ENCODE measurements at places on chromosomes 7 and 10.

DNA sequence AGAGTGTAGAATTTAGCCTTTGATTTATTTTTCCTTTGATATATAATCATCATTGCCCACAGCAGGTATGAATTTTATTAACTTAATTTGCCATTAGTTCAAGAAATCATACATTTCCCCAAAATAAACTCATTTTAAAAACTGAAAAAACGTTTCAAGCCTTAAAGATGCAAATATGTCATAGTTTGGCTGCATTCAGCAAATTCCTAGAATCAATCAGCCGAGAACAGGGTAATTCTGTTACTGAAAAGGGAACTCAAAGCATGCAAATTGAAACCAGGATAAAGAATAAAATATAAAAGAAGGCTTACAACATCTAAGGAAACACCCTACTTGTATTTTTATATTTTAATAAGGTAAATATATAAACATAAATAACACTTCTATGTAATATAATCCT is 233.8 kb upstream of the PRKCQ start:
- peak; percentile 15 for DNase-seq

GRCh38 chr7:12518920-12519681 is 51.4 kb upstream of the SCIN start:
- no peak for DNase-seq

- DNase-seq, result no peak
Measured at GRCh38 chr7:70676243-70676642, 455.7 kb upstream of the GALNT17 start.

DNA sequence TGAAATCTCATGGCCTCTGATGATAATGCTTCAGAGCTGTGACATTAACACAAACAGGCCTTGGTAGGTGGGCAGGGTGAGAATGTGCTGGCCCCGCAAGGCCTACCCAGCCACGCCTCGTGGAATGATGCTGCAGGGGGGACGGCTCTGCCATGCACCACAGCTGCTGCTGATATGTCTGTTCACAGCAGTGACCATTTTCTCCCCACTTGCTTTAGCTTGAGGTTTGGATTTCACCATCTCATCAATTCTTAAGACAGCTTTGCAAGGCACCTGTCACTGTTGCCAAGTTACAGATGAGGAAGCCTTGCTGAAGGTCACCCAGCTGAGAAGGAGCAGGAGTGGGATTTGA is 128.3 kb downstream of the PTPN20 start:
- no peak for DNase-seq

GRCh38 chr7:137636376-137636775 is 210.4 kb downstream of the DGKI start:
- DNase-seq, result no peak

DNA sequence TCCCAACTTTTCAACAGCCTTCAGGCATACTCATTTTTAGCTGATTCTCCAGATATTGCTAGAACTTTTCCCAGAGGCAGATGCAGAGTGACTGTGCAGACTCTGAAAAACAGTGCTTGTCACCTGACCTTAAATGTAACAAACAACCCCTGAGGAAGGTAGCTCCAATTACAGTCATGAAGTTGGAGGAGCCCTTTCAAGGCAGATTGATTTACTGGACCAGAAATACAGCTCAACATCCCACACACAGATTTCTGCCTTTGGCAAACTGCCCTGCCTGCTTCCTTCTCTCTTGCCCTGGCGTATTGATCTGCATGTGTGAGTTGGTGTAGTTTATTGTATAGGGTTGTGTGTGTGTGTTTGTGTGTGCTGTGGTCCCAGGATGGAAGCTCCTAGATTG is 38.5 kb downstream of the PYROXD2 start:
- peak; percentile 32 for DNase-seq

- DNase-seq, result no peak
Measured at GRCh38 chr7:35596061-35596460, 98.9 kb downstream of the HERPUD2 start.

DNA sequence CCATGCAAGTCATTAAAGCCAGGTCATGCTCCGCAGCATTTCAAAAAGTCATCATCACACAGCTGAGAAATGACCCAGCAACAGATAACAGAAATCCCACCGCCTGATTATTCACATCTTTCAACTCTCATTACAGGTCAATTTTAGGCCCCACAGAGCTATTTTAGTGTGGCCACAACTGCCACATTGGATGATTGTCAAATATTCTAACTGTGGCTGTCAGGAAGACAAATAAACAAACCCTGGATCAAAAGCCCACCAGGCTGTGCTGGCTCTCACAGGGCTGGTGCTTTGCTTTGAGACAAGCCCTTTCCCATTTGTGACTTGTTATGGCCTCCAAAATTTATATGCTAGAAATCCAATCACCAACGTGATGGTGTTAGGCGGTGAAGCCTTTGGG is 117.6 kb upstream of the CDC14C start:
- peak; percentile 90 for DNase-seq

DNA sequence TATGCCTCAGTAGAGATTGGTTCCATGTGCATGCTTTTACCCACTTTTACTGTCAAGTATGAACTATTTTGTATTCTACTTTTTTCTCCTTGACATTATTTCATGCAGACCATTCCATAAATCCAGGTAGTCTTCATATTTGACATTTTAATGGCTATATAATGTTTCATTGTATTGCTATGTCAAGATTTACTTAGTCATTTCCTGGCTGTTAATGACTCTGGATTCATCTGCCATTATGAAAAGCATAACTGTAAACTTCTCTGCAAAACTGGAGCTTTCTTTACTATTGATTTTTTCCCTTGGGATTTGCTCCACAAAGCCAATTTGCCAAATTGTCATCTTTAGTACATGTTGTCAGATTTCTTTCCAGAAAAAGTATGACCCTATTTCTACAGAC is 6.8 kb upstream of the MSRB2 start:
- DNase-seq, result no peak

- peak; percentile 8 for DNase-seq
Measured at GRCh38 chr10:63390521-63390920, 75.3 kb downstream of the JMJD1C start.

- no peak for DNase-seq
Measured at GRCh38 chr7:115932880-115933279, 97.7 kb downstream of the TFEC start.

DNA sequence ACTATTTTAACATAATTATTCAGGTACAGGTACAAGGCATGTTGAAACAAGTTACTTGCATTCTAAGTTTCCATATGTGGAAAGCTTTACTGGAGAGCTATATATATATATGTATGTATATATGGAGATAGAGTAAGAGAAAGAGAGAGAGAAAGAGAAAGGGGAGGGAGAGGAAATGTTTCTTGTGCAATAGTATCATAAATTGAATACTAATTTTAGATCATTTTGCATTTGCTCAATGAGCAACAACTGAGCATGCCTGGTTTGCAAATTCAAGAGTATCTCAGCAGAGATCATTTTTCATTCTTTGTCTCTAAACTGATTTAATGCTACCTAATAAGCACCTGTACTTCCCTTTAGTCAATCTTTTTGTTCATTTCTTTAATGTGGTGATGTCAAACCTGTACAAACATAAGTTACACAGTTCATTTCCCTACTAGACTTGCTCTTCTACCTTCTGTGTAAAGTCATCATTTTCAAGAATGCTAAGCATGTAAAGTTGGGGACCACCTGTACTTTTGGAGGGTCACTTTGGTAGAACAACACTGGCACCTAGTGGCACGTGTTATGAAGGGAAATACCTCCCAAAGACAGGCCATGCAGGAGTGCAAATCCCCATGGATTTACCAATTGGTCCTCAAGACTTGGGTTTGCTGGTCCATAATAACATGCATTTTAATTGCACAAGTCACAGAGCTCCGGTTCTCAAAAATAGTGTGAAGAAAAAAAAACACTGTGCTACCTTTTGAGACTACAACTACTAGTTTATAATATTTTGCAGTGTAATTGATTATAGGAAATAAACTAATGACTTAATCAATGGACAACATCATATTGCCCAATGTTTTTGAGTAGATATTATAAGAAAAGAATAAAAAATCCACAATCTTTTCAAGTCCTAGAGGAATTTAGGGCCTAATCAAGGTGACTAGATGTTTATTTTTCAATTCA is 431.2 kb upstream of the IGFBP3 start:
- DNase-seq, result peak; percentile 82

GRCh38 chr7:15947754-15948153 is 261.3 kb upstream of the MEOX2 start:
- no peak for DNase-seq

Measured in eye (tissue), 1 donor.